ENCODE measurements at places on chromosomes 16 and 17.
A peak's percentile ranks its signal among the peaks of the same experiment; 100 is the strongest.

DNA sequence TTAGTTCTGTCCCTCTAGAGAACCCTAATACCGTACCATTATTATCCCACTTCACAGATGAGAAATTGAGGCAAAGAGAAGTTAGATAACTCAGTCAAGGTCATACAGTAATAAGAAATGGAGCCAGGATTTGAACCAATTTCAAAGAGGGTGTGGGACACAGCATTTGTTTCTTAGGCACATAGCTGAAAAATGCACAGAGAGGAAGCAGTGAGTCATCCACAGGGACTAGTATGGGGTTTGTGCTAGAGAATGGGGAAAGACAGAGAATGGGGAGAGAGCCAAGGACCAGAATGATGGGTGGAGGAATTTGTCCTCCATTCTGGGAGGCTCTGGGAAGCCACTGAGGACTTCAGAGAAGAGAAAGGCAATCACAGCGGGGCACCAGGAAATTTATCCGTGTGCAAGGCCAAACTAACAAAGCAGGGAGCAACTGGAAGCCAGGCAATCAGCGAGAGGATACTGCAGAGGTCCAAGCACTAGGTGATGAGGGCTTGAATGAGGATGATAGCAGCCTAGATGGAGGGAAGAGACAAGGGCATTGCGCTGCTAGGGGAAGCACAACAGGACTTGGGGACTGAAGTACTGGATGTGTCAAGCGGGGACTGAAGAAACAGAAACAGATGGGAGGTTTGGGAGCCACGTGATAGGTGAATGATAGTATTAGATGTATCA lies 78.1 kb upstream of the ZFHX3 start:
- H3K27ac ChIP-seq = no peak overlapping the region
- H3K27me3 ChIP-seq = peaks cover 8% of the 10 kb centered on the region
- no peaks in the 10 kb centered on the region for H3K36me3 ChIP-seq
- no peaks in the 10 kb centered on the region for H3K4me1 ChIP-seq

DNA sequence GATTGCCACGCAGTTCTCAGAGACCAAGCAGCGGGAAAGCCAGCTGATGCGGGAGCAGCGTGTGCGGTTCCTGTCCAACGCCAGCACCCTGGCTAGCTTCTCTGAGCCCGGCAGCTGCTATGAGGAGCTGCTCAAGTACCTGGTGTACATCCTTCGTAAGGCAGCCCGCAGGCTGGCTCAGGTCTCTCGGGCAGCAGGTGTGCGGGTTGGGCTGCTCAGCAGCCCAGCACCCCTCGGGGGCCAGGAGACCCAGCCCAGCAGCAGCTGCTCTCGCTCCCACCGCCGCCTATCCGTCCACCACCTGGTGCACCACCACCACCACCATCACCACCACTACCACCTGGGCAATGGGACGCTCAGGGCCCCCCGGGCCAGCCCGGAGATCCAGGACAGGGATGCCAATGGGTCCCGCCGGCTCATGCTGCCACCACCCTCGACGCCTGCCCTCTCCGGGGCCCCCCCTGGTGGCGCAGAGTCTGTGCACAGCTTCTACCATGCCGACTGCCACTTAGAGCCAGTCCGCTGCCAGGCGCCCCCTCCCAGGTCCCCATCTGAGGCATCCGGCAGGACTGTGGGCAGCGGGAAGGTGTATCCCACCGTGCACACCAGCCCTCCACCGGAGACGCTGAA lies 15.2 kb downstream of the CACNA1G start:
- H3K4me3 ChIP-seq = no peak overlapping the region
- no peaks in the 10 kb centered on the region for H3K36me3 ChIP-seq
- H3K27ac ChIP-seq = no peak overlapping the region
- peaks cover 30% of the 10 kb centered on the region for H3K27me3 ChIP-seq
- H3K4me1 ChIP-seq = peaks cover 3% of the 10 kb centered on the region

GRCh38 chr17:68435361-68435760 lies 21.9 kb downstream of the WIPI1 start:
- no peaks in the 10 kb centered on the region for H3K27me3 ChIP-seq
- H3K27ac ChIP-seq = no peak overlapping the region
- peaks cover 33% of the 10 kb centered on the region for H3K4me1 ChIP-seq
- H3K36me3 ChIP-seq = no peaks in the 10 kb centered on the region
- H3K4me3 ChIP-seq = no peak overlapping the region

- H3K36me3 ChIP-seq = no peaks in the 10 kb centered on the region
- no peaks in the 10 kb centered on the region for H3K27me3 ChIP-seq
- no peak overlapping the region for H3K27ac ChIP-seq
- H3K4me1 ChIP-seq = no peaks in the 10 kb centered on the region
- DNase-seq = no peak
Observed at GRCh38 chr16:7405166-7405565, 72.5 kb downstream of the RBFOX1 start.

GRCh38 chr17:64583038-64583437 lies 76.3 kb downstream of the CEP95 start:
- no peaks in the 10 kb centered on the region for H3K27me3 ChIP-seq
- no peak overlapping the region for H3K27ac ChIP-seq
- no peak for DNase-seq
- H3K36me3 ChIP-seq = peaks cover 16% of the 10 kb centered on the region
- no peak overlapping the region for H3K4me3 ChIP-seq

DNA sequence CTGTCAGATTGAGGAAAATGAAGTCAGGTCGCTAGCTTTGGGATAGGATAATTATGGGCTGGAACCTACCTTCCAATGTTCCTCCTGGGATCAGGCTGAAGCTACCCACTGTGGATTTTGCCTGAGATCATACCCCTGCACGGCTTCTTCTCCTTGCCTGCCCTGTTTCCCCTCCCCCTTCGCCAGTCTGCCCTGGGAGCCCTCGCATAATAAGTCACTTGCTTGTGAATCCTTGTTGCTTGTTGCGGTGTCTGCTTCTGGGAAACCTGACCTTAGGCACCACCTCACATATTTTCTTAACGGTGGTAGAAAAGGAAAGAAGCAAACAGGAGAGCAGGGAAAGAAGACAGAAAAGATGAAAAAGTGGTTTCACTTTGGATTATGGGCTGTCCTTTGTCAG lies 13.3 kb upstream of the PMP22 start:
- peaks cover 5% of the 10 kb centered on the region for H3K27me3 ChIP-seq
- DNase-seq = no peak
- no peak overlapping the region for H3K4me3 ChIP-seq
- no peaks in the 10 kb centered on the region for H3K36me3 ChIP-seq
- H3K4me1 ChIP-seq = no peaks in the 10 kb centered on the region

DNA sequence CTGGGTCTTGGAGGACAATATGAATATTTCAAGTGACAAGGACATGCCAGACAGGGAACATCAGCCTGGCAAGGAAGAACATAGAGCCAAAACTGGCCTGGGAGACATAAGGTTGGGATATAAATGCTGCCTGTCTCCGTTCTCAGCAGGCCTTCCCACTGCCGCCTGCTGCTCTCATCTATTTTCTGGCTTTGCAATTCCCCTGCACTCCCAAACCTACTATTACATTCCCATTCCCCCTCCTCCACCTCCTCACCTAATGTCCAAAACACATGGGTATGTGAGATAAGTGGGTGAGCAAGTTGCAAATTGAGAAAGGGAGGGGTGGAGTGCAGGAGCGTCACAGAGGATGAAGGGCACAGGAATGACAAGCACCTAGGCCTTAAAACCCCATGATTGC lies 244.3 kb upstream of the CDH8 start:
- H3K27me3 ChIP-seq = no peaks in the 10 kb centered on the region
- no peak overlapping the region for H3K27ac ChIP-seq
- H3K4me3 ChIP-seq = no peak overlapping the region
- H3K36me3 ChIP-seq = no peaks in the 10 kb centered on the region
- DNase-seq = no peak

GRCh38 chr17:61663310-61663709 lies 72.3 kb upstream of the NACA2 start:
- no peak for DNase-seq
- H3K27me3 ChIP-seq = peaks cover 3% of the 10 kb centered on the region
- no peak overlapping the region for H3K27ac ChIP-seq
- no peak overlapping the region for H3K4me3 ChIP-seq

- no peak overlapping the region for H3K4me3 ChIP-seq
- H3K36me3 ChIP-seq = peaks cover 49% of the 10 kb centered on the region
- DNase-seq = no peak
Observed at GRCh38 chr16:56936950-56937349, 5.0 kb downstream of the HERPUD1 start.

DNA sequence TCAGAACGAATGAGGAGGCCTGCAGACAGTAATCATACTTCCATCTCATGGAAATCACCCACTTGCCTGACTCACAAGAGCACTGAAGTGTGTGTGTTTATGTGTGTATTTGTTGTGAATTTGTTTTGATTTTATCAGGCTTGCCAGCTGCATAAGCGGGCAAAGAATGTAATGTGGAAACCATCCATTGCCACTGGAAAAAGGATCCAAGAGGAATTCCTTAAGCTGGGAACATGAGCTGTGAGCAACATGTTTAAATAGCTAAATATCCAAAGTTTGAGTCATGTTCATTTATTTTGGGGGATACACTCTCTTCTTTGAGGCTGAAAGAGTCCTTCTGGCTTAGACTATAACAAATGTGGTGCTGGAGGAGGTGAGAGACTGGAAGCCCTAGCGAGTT lies 198.4 kb upstream of the TBX2 start:
- H3K27me3 ChIP-seq = no peaks in the 10 kb centered on the region
- H3K4me1 ChIP-seq = no peaks in the 10 kb centered on the region
- H3K27ac ChIP-seq = no peak overlapping the region
- no peak overlapping the region for H3K4me3 ChIP-seq

GRCh38 chr16:14415291-14415690 lies 214.8 kb downstream of the PARN start:
- H3K4me3 ChIP-seq = no peak overlapping the region
- H3K27ac ChIP-seq = no peak overlapping the region
- peaks cover 11% of the 10 kb centered on the region for H3K4me1 ChIP-seq
- DNase-seq = no peak
- H3K27me3 ChIP-seq = no peaks in the 10 kb centered on the region

GRCh38 chr17:37089956-37090355 lies 141.2 kb downstream of the AATF start:
- H3K27ac ChIP-seq = peak overlapping the region; percentile 6
- H3K27me3 ChIP-seq = no peaks in the 10 kb centered on the region
- no peak overlapping the region for H3K4me3 ChIP-seq
- DNase-seq = no peak

- no peaks in the 10 kb centered on the region for H3K36me3 ChIP-seq
- no peak overlapping the region for H3K27ac ChIP-seq
- peaks cover 6% of the 10 kb centered on the region for H3K27me3 ChIP-seq
- no peak overlapping the region for H3K4me3 ChIP-seq
Observed at GRCh38 chr17:20952183-20952582, 90.6 kb downstream of the USP22 start.

GRCh38 chr17:10652984-10653659 lies 4.0 kb downstream of the MYH3 start:
- DNase-seq = no peak
- H3K4me3 ChIP-seq = no peak overlapping the region
- H3K4me1 ChIP-seq = peaks cover 4% of the 10 kb centered on the region
- peak overlapping the region; percentile 45 for H3K27ac ChIP-seq

DNA sequence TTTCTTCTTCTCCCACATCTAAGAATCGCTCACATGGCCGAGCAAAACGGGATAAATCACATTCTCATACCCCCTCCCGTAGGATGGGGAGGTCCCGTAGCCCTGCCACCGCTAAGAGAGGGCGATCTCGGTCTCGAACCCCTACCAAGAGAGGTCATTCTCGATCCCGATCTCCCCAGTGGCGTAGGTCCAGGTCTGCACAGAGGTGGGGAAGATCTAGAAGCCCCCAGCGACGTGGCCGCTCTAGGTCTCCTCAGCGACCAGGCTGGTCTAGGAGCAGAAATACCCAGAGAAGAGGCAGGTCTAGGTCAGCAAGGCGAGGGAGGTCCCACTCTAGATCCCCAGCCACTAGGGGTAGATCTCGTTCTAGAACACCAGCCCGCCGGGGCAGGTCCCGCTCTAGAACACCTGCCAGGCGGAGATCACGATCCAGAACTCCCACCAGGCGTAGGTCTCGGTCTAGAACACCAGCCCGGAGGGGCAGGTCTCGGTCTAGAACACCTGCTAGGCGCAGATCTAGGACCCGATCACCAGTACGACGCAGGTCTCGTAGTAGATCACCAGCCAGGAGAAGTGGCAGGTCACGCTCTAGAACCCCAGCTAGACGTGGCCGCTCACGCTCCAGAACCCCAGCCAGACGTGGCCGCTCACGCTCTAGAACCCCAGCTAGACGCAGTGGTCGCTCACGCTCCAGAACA lies 9.6 kb downstream of the SRRM2 start:
- H3K4me3 ChIP-seq = no peak overlapping the region
- peak overlapping the region; percentile 80 for H3K27ac ChIP-seq
- peaks cover 73% of the 10 kb centered on the region for H3K36me3 ChIP-seq
- peaks cover 13% of the 10 kb centered on the region for H3K4me1 ChIP-seq

GRCh38 chr17:1986783-1987451 lies 38.2 kb downstream of the RTN4RL1 start:
- no peak overlapping the region for H3K4me3 ChIP-seq
- no peaks in the 10 kb centered on the region for H3K36me3 ChIP-seq
- DNase-seq = no peak
- no peak overlapping the region for H3K27ac ChIP-seq

- H3K27me3 ChIP-seq = peaks cover 10% of the 10 kb centered on the region
- H3K4me3 ChIP-seq = peak overlapping the region; percentile 43
- no peak overlapping the region for H3K27ac ChIP-seq
- DNase-seq = no peak
Observed at GRCh38 chr16:2466667-2467527, 4.2 kb upstream of the NTN3 start.

GRCh38 chr17:33292201-33292980 lies 704 bp downstream of the ASIC2 start:
- no peak for DNase-seq
- H3K36me3 ChIP-seq = peaks cover 2% of the 10 kb centered on the region
- no peak overlapping the region for H3K4me3 ChIP-seq
- peaks cover 10% of the 10 kb centered on the region for H3K4me1 ChIP-seq

GRCh38 chr16:66913081-66913480 lies 5.6 kb downstream of the CDH16 start:
- H3K27ac ChIP-seq = no peak overlapping the region
- no peaks in the 10 kb centered on the region for H3K36me3 ChIP-seq
- no peak for DNase-seq
- peaks cover 14% of the 10 kb centered on the region for H3K27me3 ChIP-seq

DNA sequence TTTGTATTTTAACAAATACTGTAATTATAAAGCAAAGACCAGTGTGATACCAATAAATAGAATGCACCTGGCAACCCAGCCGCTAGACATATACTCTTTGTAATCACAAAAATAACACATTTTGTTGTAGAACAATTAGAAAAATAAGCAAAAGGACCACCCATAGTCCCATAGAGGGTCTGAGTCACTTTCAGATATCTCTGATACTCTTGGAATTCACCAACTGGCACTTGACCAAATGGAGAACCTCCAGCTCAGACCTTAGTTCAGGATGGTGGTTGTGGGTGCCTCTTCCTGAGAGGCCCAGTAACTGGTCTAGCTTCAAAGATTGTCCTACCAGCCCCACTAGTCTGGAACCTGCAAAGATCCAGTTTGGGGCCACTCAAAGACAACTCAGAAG lies 789 bp upstream of the TERF2 start:
- H3K27me3 ChIP-seq = no peaks in the 10 kb centered on the region
- peaks cover 20% of the 10 kb centered on the region for H3K4me1 ChIP-seq
- H3K27ac ChIP-seq = no peak overlapping the region
- H3K36me3 ChIP-seq = peaks cover 12% of the 10 kb centered on the region
- no peak for DNase-seq

All from memory B cell (primary cell).